NCI-H2171 (cell line): ENCODE measurements at places on chromosomes 1 and 21.

GRCh38 chr1:22816803-22817202 lies 106.2 kb downstream of the EPHB2 start:
- no peak for DNase-seq

- DNase-seq: no peak
These were observed 22.4 kb downstream of the CAPZB start for GRCh38 chr1:19462781-19463503.

DNA sequence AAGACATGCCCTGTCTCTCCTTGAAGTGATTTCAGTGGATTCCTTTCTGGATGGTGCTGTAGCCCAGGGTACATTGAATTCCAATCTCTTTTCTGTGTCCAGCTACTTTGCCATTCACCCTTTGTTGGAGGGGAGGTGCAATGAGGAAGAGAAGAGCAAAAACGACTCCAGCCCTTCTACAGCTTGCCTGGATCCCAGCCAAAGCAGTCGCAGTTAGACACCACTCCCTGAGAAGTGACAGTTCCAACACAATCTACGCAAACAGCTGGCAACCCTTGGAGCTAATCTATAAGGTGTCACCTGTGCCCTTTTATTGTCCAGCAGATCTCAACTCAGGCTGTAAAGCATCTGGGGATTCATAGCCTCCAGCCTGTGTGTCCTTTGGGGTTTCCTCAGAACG lies 4.6 kb downstream of the CD244 start:
- DNase-seq: no peak

DNA sequence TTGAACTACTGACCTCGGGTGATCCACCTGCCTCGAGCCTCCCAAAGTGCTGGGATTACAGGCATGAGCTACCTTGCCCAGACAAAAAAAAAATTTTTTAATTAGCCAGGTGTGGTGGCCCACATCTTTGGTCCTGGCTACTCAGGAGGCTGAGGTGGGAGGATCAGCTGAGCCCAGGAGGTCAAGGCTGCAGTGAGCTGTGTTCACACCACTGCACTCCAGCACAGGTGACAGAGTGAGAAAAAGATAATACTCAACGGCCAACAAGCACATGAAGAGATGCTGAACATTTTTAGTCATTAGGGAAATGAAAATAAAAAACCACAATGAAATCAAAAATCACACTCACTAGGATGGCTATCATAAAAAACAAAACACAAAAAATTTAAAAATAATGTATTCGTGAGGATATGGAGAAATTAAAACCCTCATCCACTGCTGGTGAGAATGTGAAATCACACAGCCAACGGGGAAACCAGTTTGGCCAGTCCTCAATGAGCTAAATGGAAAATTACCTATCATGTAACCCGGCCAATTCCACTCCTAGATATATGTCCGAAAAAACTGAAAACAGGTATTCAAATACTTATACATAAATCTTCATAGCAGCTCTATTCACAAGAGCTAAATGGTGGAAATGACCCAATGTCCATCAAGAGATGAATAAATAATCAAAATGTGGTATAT lies 41.2 kb downstream of the ENAH start:
- no peak for DNase-seq

DNA sequence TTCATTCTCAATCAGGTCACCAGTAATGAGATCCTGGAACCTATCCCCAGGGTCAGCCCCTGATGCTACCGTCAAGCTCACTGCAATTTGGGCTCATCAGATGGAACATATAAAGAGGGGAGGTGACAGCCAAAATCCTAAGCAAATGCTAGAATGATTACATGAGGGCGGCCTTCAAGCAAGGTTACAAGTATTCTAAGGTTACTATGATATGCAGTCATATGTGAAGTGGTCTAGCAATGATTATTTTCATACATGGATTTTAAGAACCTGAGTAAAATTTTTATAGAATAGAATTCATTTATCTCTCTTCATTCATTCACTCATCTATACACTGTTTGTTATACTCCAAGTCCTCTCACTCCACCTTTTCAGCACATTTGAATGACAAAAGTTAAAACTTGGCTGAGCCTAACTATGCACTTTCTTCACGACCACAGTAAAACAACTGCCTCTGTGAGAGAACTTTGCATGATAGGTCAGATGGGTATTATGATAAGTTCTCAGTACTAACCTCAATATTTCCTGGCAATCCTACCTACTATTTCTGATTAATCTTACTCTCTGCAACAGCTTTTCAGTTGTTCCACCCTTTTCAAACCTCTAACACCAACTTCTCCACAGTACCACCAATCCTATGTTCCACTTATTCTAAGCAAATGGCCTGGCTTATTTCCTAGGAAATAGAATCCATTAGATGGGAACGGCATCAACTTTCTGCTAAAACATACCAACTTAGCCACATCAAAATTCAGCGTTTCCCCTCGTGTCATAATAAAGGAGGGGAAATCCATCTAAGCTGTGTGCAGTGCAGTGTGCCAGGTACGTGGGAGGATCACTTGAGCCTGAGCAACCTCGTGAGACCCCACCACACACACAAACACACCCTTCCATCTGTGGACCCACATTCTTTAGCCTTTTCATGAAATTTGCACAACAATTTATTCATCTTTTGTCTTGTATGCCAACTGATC lies 32.0 kb downstream of the LHX9 start:
- no peak for DNase-seq

- DNase-seq: no peak
These were observed 11.9 kb downstream of the WLS start for GRCh38 chr1:68220420-68220819.

- no peak for DNase-seq
These were observed 5.6 kb upstream of the BSDC1 start for GRCh38 chr1:32399843-32400242.

DNA sequence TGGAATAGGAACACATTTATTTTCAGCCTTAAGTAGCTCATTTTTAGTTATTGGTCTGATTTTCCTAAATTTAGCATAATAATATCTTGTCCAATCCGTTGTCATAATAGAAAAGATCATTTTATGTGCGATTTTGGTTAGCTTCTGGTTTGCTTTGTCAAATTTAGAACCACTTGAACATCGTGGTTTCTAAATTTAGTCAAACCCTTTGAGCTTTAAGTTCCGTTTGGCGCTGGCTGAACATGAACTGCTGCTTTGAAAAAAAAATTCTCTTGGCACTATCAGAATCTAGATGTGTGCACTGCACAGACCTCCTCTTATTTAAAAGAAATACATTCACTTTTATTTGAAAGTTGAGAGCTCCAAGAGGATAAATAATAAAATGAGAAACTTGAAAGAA lies 370.6 kb downstream of the PTPRC start:
- DNase-seq: no peak

DNA sequence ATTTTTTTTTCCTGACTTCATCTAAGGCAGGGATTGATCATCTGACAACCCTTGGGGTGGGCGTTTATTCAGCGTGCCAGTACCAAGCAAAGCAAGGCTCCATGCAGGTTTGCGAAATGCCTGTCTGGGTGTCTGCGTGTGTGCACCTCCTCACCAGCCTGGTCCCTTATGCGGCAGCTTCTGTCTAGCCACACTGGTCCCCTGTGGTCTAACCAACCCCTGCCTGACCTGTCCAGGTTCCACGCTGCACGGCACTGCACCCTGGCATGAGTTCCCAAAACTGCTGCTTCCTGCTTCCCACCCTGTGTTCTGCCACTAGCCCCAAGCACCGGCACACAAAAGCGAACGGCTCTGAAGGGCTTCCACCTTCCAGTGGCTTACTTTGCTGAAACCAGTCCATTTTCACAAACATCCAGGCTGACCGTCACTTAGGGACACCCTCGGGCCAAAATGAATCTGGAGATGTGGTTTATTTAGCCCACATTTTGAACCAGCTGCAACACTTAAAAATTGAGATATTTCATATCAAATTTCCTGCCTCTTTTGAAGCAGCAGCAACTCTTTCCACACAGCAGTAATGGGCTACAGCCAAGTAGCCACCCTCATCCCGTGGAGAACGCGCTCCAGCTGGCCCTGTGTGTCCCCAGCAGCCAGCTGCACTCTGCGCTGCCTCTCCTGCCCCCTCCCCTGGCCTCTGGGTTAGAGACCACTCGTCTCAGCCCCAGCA lies 55.7 kb downstream of the HLCS start:
- DNase-seq: no peak

DNA sequence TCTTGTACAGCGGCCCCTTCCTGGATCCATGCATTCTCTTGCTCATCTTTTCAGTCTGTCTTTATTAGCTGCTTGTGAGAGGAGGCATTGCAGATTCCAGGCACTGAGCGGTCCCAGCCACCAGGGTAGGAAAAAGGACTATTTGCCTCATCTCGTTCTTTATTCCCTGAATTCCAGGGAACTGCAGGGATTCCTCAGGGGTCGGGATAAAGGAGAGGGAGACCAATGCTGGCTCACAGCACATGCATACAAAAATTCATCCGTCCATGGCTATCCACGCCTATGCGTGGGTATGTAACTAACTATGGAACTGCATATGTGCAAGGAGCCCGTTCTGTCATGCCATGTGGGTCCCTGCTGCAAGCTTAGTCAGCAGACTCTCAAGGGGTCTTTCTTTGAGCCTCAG lies 879 bp upstream of the PLPPR5 start:
- DNase-seq: no peak

DNA sequence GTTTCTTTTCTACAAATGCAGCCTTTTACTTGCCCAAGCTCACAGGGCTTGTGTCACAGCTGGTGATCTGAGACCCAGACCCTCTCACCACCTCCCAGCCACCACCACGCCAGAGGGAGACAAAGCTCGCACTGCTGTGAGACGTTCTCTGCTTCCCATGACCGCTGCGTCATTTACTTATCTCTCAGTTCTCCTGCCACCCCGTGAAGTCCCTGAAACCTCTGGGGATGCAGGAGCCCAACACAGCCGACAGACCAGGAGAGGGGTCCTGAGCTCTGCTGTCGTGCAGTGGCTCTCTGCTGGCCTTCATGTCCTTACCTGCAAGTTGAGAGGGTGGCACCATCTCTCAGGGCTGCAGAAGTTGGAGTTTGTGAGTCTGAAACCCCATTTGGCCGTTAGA lies 77.7 kb downstream of the SLC16A1 start:
- DNase-seq: no peak

DNA sequence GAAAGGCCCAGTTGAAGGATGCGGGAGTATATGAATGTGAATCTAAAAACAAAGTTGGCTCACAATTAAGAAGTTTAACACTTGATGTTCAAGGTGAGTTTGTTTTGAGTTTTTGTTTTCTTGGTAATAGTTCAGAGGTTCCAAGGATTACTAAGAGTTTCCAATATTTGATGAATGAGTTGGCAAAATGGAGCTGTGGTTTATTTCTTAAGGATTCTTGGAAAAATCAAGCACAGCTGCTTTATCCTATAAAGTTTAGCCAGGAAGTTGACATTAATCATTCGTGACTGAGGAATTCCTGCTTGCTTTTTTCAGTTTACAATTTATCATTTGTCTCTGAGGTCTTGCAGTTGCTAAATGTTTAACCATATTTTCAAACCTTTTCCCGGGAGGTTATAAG lies 15.1 kb downstream of the VCAM1 start:
- no peak for DNase-seq

- no peak for DNase-seq
These were observed 177.1 kb downstream of the MAGI3 start for GRCh38 chr1:113567427-113567826.

GRCh38 chr21:33655588-33656221 lies 13.4 kb downstream of the ITSN1 start:
- no peak for DNase-seq

DNA sequence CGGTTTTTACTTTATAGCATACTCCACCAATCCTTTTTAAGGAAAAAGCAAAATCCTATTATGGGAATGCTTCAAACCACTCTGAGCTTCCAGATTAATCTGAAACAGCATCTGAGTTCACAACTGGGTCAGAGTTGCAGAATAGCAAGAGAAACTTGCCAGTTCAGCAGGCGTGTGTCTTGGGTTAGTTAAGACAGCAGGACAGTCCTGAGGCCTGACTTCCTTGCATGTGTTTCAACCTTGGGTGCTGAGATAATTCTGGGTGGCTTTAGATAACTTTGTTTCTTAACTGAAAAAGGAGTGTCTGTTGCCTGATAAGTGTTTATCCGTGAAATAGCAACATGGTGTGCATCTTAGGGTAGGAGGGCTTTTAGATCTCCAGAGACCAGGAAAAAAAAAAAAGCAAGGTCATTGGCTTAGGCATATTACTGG lies 169.2 kb downstream of the DHRS3 start:
- no peak for DNase-seq

- no peak for DNase-seq
These were observed 2.1 kb downstream of the SETDB1 start for GRCh38 chr1:150928286-150928685.

GRCh38 chr1:201169203-201169602 lies 14.9 kb upstream of the TMEM9 start:
- DNase-seq: no peak

- DNase-seq: no peak
These were observed 168.3 kb upstream of the DUSP10 start for GRCh38 chr1:221910222-221910621.

DNA sequence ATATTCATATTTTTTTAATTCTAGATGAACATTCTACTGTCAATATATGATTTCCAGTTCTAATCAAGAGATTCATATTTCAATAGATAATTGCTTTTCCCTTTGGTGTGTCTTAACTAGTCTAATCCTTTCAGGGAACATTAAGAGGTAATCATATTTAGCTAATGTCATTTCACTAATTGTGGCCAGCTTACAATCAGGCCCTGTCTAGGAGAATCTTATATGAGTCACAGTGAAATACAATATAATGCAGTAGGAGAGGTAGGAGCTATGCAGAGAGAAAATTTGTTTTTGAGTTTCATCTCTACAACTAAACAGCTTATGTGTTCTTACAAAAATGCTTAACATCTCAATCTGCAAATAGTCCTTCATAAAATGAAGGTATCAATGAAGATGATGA lies 85.9 kb downstream of the DPYD start:
- no peak for DNase-seq

DNA sequence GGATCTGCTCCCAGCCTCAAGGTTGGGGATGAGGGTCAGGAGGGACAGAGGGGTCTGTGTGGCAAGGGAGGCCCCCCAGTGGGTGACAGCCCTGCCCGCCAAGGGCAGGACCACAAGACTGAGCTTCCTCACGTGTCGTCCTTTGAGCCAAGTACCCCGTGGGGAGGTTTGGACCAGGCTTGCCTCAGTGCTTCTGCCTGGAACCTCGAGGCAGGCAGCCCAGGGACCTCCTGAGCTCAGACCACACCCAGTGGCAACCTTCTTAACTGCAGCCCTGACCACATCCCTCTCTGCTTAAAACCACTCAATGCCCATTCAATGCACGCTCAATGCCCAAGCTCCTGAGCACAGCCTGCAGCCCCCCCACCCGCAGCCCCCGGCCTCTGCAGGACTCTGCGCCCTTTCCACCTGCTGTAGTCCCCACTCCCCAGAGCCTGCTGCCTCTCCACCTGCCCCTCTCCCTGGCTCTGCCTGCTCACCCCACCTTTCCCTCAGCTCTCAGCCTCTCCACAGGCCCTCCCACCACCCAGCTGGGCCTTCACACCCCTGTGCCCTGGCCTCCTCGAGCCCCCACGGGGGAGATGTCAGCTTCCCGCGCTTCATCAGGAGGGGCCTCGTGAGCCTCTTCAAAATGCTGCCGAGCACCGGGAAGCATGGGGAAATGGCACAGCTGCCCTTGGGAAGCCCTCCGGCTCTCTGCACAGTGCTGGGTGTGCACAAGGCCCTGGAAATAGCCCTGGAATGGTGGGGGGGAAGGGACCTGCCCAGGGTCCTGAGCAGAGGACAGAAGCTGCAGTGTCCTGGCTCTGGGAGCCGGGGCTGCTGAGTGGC lies 129.3 kb upstream of the VAMP3 start:
- DNase-seq: no peak

- no peak for DNase-seq
These were observed at the start of gene LCE3B for GRCh38 chr1:152613511-152613910. Gene LCE3B, plus strand, starts transcription at chr1:152613811. Its CDS starts 0 bp downstream, at chr1:152613811.
